ENCODE measurements at places on chromosomes 1 and 21.

- H3K4me3 ChIP-seq, result no peak overlapping the region
- H3K27me3 ChIP-seq, result no peaks in the 10 kb centered on the region
- H3K36me3 ChIP-seq, result no peaks in the 10 kb centered on the region
- H3K27ac ChIP-seq, result no peak overlapping the region
Observed at GRCh38 chr1:113135460-113135859, 62.5 kb downstream of the LRIG2 start.

DNA sequence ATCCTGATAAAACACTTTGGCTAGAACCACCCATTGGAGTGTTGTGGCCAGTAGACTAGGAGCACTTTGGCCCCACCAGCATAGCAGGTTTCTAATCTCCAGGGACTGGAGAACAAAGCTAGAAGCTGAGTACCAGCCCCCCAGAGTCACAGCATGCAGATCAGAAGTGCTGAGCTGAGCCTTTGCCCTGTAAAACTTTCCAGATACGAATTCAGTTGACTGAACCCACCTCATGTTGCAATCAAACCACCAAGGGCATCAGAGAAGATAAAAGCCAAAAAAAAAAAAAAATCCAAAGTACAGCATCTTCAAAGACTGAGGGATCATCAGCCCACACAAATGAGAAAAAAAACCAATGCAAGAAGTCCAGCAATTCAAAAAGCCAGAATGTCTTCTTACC lies 8.7 kb upstream of the CD53 start:
- no peak for DNase-seq
- H3K27me3 ChIP-seq, result no peaks in the 10 kb centered on the region
- H3K27ac ChIP-seq, result no peak overlapping the region
- H3K36me3 ChIP-seq, result no peaks in the 10 kb centered on the region
- H3K4me1 ChIP-seq, result no peaks in the 10 kb centered on the region

DNA sequence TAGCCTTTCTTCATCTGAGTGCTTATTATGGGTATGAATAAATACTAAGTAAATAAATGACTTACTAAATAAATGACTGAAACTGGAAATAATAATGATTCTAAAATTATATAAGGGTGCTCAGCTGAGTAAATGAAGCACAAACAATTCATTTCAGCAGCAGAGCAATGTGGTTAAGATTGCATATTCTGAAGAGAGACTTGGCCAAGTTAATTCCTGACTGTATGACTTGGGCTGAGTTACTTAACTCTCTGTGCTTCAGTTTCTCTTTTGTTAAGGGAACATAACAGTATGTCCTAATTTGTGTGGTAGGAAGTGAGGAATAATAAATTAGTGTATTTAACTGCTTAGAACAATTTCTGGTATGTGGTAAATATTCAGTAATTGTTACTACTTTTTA lies 19.1 kb downstream of the AGL start:
- H3K27me3 ChIP-seq, result no peaks in the 10 kb centered on the region
- H3K36me3 ChIP-seq, result no peaks in the 10 kb centered on the region
- no peaks in the 10 kb centered on the region for H3K4me1 ChIP-seq
- DNase-seq, result no peak

GRCh38 chr1:33576821-33577599 lies 104.6 kb downstream of the ZSCAN20 start:
- H3K4me1 ChIP-seq, result peaks cover 4% of the 10 kb centered on the region
- no peak overlapping the region for H3K4me3 ChIP-seq
- DNase-seq, result no peak

DNA sequence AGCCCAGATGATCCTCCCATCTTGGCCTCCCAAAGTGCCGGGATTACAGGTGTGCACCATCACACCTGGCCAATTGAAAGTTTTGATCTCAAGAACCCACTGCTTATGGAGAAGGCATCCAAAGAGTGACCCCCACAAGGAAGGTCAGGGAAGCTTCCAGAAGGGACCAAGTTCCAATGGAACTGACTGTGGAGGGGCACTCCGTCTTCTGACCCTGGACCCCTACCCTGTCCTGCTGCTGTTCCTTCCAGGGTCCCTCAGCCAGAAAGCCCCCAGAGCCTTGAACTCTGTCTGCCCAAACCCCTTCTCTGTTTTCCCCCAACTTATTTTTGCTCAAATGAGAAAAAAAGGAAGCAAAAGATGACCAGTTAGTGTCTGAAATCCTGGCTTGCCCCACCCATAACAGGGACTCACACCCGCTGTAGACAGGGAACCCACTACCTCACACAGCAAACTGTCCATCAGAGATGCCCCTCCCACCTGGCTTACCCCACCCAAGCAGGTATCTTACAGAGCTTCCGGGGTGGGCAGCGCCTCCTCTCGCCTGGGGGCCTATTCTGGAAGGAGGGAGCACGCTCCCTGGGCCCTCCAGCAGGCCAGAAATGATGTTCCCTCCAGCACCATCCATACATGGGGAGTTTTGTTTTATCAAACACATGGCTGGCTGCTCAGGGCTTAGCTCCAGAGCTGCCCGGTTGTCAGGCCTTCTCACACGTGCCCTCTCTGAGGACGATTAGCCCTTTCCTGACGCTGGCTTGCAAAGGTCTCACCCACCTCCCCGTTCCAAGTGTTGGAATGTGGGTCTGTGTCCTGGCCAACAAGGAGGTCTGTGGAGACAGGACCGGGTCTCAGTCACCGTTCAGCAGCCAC lies 3.1 kb upstream of the WNT3A start:
- no peak overlapping the region for H3K4me3 ChIP-seq
- H3K36me3 ChIP-seq, result no peaks in the 10 kb centered on the region
- peaks cover 19% of the 10 kb centered on the region for H3K4me1 ChIP-seq
- no peak overlapping the region for H3K27ac ChIP-seq

- no peaks in the 10 kb centered on the region for H3K27me3 ChIP-seq
- H3K4me1 ChIP-seq, result no peaks in the 10 kb centered on the region
Observed at GRCh38 chr1:21090463-21090862, 86.2 kb downstream of the EIF4G3 start.

- H3K27me3 ChIP-seq, result no peaks in the 10 kb centered on the region
- H3K4me3 ChIP-seq, result no peak overlapping the region
- H3K4me1 ChIP-seq, result no peaks in the 10 kb centered on the region
- no peaks in the 10 kb centered on the region for H3K36me3 ChIP-seq
- DNase-seq, result no peak
Observed at GRCh38 chr21:40640266-40640789, 206.6 kb downstream of the DSCAM start.

DNA sequence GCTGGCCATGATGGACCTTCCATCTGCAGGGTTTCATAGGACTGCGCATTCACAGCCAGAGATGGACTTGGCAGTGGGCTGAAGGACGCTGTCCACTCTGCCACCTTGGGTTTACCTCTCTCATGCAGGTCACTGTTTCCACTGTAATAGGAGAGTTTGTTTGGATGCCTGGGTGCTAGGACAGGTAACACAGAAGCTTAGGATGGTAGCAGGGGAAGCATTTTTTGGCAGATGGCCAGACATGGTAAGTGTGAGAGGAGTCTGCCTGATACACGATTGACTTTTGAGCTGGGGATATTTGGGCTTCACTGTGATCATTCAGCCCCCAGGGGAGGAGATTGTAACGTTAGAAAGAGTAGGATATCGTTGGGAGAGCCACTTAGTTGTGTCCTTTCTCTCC lies 11.8 kb downstream of the PSEN2 start:
- H3K27ac ChIP-seq, result no peak overlapping the region
- no peak for DNase-seq
- H3K27me3 ChIP-seq, result no peaks in the 10 kb centered on the region

DNA sequence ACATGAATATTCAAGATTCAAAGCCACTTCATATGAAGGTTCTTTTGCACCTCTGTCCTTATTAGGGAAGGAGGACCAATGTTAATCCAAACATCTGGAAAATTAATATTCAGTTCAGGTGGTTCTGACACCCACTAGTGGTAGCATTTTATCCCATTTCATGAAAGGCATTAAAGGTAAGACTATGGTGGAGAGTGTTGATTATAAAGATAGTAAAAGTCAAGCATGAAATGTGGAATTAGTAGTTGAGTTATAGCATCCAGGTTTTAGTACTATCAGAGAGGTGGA lies 17.5 kb upstream of the YTHDF2 start:
- no peak for DNase-seq
- no peak overlapping the region for H3K27ac ChIP-seq
- H3K36me3 ChIP-seq, result peaks cover 3% of the 10 kb centered on the region

DNA sequence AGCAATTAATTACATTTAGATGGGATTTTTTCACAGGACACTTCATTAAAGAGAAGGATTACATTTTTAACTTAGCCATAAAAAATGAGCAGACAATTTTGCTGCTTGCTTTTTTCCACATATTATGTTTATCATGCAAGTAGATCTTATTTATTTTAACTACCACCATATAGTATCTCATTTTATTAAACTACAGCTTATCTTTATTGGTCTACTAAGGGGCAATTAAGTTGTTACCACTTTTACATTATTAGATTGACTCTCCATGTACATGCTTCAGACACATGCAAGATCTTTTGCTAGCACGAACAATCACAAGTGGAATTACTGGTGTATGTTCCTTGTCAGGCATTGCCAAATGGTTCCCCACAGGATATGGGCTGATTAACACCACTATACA lies 99.8 kb upstream of the NFIA start:
- H3K4me1 ChIP-seq, result no peaks in the 10 kb centered on the region
- no peaks in the 10 kb centered on the region for H3K27me3 ChIP-seq
- no peak overlapping the region for H3K27ac ChIP-seq
- DNase-seq, result no peak
- H3K36me3 ChIP-seq, result no peaks in the 10 kb centered on the region
- no peak overlapping the region for H3K4me3 ChIP-seq

- no peaks in the 10 kb centered on the region for H3K4me1 ChIP-seq
- no peak overlapping the region for H3K27ac ChIP-seq
- H3K27me3 ChIP-seq, result peaks cover 7% of the 10 kb centered on the region
- DNase-seq, result no peak
Observed at GRCh38 chr1:47675047-47675675, 237.3 kb downstream of the FOXD2 start.

GRCh38 chr21:35436899-35437298 lies 387.8 kb upstream of the RUNX1 start:
- no peaks in the 10 kb centered on the region for H3K4me1 ChIP-seq
- DNase-seq, result no peak
- H3K4me3 ChIP-seq, result no peak overlapping the region
- no peak overlapping the region for H3K27ac ChIP-seq

DNA sequence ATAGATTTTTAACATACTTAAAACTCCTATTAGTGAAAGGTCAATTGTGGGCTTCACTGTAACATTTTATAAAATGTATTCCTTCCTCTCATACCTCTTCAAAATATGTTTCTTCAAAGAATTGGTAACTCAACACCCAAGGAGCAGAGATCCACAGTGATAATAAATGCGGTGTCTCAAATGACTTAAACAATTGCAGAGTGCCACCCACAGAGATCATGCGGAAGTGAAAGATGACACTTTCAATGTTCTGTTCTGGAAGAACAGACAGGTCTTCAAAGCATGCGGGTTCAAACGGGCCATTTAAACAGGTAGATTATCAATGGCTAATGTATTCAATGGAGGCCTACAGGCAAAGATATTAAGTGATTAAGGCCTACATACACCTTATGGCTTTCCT lies 157.0 kb upstream of the GREM2 start:
- no peak overlapping the region for H3K27ac ChIP-seq
- no peaks in the 10 kb centered on the region for H3K27me3 ChIP-seq
- DNase-seq, result no peak
- no peak overlapping the region for H3K4me3 ChIP-seq
- no peaks in the 10 kb centered on the region for H3K4me1 ChIP-seq
- H3K36me3 ChIP-seq, result no peaks in the 10 kb centered on the region
